Effector memory CD8-positive, alpha-beta T cell (primary cell): ENCODE measurements at places on chromosomes 5 and 9.

DNA sequence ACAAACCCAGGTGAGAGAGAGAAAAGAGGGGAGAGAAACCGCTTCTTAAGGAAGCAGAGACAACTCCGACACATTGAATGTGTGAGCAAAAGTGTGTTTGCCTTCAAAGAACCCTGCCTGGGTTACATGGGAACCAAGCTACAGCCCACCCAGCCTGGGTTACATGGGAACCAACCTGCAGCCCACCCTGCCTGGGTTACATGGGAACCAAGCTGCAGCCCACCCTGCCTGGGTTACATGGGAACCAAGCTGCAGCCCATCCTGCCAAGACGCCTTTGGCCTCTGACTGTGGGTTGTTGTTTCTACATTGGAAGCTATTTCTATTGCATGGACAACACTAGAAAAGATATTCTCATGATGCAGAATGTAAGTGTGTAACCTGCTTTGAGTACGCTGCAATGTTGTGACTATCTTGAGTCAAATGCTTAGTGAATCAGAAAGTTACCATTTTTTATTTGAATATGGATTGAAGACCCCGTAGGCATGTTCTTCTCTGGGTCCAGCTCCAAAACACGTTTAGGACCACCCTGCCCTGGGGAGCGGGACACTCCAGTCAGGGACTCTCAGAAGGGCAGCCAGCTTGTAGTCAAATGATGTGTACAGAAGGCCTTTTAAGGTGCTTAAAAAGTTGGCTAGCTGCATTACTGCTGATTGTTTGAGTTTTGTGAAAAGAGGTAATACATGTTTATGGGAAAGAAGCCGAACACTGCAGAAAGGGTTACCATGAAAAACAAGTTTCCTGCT is 39.1 kb upstream of the UNC5A start:
- no peak for DNase-seq

- DNase-seq, result no peak
Measured at GRCh38 chr5:88876714-88877113, 6.3 kb downstream of the MEF2C start.

DNA sequence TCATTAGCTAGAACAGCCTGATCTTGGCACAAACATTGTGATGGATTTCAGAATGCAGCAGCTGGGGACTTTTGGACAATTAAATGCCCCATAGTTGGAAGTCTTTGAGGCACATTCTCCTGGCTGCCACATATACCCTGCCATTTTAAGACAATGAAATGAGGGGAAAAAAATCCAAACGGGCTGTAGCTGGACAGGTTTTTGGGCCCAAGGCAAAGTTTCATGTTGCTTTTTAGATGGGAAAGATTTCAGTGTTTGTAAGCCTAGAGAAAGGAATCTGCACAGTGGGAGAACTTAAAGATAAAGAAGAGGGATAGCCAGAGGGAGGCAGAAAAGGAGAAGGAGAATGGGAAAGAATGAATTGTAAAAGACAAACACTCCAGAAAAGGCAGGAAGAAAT is 30.0 kb upstream of the RICTOR start:
- no peak for DNase-seq

DNA sequence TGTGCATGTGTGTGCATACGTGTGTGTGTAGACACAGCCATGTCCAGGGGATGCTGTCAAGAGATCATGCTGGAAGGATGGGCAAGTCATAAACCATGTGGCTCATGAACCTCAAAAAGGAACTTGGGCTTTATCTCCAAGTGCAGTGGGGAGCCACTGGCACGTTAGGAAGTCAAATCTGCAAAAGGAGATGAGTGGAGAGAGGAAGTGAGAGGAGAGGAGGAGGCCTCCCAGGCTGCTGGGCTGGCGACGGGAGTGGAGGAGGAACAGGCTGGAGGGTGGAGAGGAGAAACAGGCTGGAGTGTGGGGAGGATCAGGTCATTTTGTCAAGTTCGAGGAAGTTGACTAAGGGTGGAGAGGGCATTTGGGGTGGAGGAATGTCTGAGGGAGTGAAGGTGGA is 29.2 kb upstream of the TIFAB start:
- DNase-seq, result no peak
